ENCODE measurements at places on chromosomes 13 and 19.
A peak's percentile ranks its signal among the peaks of the same experiment; 100 is the strongest.

DNA sequence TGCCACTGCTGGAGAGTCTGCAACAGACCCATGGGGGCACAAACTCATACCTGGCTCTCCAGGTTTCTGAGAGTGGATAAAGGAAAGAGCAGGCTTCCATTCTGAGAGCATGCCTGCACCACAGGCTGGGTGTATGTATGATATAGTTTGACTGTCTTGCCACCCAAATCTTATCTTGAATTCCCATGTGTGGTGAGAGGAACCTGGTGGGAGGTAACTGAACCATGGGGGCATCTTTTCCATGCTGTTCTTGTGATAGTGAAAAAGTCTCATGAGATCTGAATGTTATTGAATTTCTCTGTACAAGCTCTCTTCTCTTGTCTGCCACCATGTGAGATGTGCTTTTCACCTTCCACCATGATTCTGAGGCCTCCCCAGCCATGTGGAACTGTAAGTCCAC lies 50.2 kb downstream of the ERICH6B start:
- peak; percentile 9 for DNase-seq

GRCh38 chr19:1718420-1719291 lies 34.6 kb upstream of the ONECUT3 start:
- no peak for DNase-seq

DNA sequence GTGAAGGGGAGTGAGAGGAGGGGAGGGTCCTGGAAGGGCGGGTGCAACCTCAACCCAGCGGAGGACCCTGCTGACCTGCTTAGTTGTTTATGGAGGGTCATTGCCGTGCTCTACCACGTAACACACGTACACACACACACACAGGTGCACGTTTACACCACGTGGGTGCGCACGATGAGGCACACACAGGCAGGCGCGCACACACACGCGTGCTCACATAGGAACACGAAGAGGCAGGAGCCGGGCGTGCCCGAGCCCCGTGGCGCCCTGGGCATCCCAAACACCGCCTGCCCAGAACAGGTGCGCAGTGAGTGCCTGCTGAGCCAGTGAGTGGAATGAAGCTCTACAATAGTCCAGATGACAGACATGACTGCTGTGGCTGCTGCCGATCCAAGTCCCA lies 11.2 kb upstream of the MADCAM1 start:
- no peak for DNase-seq

DNA sequence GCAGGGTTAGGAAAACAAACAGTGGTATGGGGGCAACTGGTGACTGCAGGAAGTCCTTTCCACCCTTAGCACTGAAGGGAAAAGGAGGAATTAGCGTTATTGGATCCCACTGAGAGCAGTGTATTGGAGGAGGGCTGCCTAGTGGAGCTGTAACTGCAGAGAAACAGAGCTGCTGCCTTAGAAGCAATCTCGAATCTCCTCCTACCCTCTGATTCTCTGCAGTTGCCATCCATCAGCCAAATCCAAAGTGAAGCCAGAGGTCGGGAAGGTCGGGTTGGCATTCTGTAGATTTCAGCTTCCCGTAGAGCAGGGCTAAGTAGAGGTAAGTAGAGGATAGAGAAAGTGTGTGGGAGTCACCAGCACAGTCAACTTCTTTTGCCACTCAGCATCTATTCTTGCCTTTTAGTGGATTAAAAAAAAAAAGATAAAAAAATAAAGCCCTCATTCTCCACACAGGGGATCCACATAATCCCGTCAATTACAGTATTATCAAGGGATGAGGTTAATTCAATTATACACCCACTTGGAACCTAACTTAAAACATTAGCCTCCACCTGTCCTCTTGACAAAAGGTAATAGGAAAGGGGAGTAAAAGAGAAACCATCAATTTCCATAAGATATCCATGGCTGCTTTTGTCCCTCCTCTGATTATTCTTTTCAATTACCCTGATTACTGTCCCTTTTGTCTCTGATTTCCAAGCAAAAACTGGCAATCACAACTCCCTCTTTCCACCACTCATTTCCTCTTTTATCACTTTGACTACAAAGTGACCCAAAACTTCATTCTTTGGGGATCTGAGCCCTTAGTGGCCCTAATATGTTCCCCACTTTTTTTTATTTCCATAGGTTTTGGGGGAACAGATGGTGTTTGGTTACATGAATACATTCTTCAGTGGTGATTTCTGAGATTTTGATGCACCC lies 234.7 kb downstream of the RBM26 start:
- no peak for DNase-seq

DNA sequence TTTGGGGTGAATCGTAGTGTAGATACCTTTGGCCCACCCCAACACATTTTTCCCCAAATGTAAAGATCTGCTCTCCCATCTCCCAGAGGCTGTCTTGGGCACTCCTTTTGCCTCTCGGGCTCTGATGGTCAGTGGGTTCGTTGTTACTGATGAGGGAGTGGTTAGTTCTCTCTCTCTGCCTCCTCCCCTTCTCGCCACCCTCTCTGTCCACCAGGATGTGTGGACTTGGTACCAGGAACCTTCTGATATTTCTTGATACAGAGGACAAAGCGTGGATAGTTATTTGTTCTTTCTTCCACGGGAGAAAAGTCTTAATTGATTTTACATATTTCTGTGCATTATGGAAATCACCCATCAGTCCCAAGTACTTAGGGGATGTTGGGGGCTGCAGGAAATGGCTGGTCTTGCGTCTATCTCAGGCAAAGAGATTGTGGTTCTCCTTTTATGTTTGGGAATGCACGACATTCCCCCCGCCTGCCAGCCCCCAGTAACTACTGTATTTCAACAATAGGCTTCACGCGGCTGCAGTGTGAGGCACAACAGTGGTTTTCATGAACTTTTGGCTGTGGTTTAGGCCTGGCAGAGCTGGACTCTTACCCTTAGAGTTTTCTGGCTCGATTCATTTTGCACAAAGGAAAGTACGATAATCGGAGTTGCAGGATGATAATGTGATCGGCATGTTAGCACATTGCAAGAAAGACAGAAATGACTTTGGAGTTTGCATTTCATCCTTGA lies 79.0 kb upstream of the ZNF536 start:
- no peak for DNase-seq

DNA sequence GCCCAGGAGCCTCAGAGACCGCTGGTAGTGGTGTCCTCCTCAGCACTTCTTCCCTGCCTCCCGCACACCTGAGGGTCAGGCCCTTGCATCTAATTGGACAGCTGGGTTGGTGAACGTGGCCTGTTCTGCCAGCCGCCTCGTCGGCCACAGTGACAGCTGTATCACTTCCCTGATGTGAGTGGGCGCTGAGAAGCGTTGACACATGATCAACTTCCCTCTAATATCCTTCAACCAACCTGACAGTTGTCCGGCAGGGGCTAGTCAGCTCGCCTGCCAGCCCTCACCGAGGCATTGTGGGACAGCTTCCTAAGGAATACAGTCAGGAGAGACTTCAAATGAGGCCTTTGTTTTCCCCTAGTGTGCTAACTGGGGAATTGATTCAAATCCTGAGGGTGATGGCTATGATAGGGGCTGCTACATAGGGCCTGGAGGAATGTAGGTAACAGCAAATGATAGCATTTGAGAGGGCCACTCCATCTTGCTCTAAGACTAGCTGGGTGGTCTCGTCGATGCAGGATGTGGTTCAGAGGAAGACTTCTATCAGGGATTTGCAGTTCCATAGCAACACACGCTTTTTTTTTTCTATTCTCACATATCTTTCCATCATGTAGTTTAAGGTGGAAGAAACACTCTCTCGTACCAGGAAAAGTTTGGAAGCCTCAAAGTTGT lies 230.8 kb downstream of the TSHZ3 start:
- no peak for DNase-seq

DNA sequence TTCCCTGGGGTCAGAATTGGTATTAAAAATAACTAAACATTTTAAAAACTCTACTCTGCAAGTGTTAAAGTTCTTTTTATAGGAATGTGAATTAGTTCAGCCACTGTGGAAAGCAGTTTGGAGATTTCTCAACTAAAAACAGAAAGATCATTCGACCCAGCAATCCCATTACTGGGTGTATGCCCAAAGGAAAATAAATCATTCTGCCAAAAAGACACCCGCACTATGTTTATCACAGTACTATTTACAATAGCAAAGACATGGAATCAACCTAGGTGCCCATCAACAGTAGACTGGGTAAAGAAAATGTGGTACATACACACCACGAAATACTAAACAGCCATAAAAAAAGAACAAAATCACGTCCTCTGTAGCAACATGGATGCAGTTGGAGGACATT lies 657 bp upstream of the THSD1 start:
- no peak for DNase-seq

GRCh38 chr19:56079609-56080008 lies 41.5 kb downstream of the ZNF787 start:
- no peak for DNase-seq
